ENCODE measurements at places on chromosomes 4 and X. TPM values are rescaled to one million over a fixed set of nuclear protein-coding genes. Genes with fewer than 3 reads are reported as not detected.

ITGB1BP2 gene
- polyA plus RNA-seq: 0.44 TPM

GJB1 gene
- polyA plus RNA-seq: not detected

CT45A10 gene
- not detected for polyA plus RNA-seq

- no peak overlapping the region for H3K4me3 ChIP-seq
- no peaks in the 10 kb centered on the region for H3K4me1 ChIP-seq
- H3K27me3 ChIP-seq: no peaks in the 10 kb centered on the region
- no peak for DNase-seq
Observed at GRCh38 chr4:65831828-65832227, 161.5 kb upstream of the EPHA5 start.

DNA sequence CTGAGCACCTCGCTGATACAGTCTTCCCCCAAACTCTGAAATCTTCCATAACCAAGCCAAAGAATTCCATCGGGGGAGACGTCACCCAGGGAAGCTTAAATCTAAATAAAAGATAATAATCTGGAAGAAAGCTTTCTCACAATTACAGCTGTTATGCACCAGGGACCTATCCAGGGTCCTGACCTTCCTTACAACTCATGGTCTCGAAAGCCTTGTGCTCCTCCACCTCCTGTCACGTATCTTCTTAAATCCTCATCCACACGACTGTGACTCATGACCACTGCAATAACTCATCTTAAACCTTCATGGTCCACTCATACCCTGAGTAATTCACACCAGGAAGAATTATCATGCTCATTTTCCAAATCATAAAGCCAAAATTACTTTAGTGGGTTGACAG lies 166.8 kb upstream of the FRG1 start:
- H3K27me3 ChIP-seq: no peaks in the 10 kb centered on the region
- no peaks in the 10 kb centered on the region for H3K36me3 ChIP-seq
- no peak for DNase-seq
- H3K4me1 ChIP-seq: no peaks in the 10 kb centered on the region
- no peak overlapping the region for H3K27ac ChIP-seq

GRCh38 chrX:135480076-135480475 lies 40.4 kb upstream of the INTS6L start:
- no peak overlapping the region for H3K4me3 ChIP-seq
- H3K4me1 ChIP-seq: no peaks in the 10 kb centered on the region
- H3K27ac ChIP-seq: no peak overlapping the region
- no peaks in the 10 kb centered on the region for H3K36me3 ChIP-seq

GRCh38 chrX:150308041-150308440 lies 55.1 kb upstream of the MAMLD1 start:
- no peak overlapping the region for H3K4me3 ChIP-seq
- H3K27me3 ChIP-seq: no peaks in the 10 kb centered on the region
- H3K4me1 ChIP-seq: no peaks in the 10 kb centered on the region
- no peak for DNase-seq

DNA sequence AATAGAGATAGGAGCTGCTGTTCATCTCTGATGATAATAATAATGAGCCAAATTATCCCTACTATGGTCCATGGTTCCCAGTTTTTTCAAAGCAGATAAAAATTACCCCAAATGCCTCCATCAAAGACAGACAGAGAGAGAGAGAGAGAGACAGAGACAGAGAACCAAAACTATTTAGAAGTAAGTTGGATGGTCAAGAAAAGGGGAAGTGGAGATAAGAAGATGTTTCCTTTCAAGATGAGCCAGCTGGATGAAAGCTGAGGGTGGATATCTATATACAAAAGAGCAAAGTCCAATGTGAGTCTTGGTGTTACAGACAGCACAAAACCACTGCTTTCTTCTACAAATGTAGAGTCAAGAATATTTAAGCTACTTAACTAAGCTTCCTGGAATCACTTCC lies 173.9 kb downstream of the GRIA3 start:
- DNase-seq: no peak
- H3K27me3 ChIP-seq: no peaks in the 10 kb centered on the region
- no peak overlapping the region for H3K4me3 ChIP-seq
- no peaks in the 10 kb centered on the region for H3K36me3 ChIP-seq
- H3K27ac ChIP-seq: no peak overlapping the region
- no peaks in the 10 kb centered on the region for H3K4me1 ChIP-seq

Measured in keratinocyte (primary cell).